ENCODE measurements at places on chromosomes 1 and 21. TPM values are rescaled to one million over a fixed set of nuclear protein-coding genes. Genes with fewer than 3 reads are reported as not detected.

PSRC1 gene
- total RNA-seq = 23.3 TPM

PDPN gene
- 28.7 TPM for total RNA-seq

ZNF683 gene
- total RNA-seq = not detected

SYT14 gene
- 3.9 TPM for total RNA-seq

LRRC71 gene
- total RNA-seq = not detected

ATP1B1 gene
- total RNA-seq = 37.1 TPM

TINAGL1 gene
- total RNA-seq = 60.5 TPM

KIRREL1 gene
- total RNA-seq = 120 TPM

CD160 gene
- under 0.01 TPM for total RNA-seq

FCRLB gene
- 2.9 TPM for total RNA-seq

FTCD gene
- total RNA-seq = 0.43 TPM

GUCA2A gene
- total RNA-seq = not detected

RUNX3 gene
- total RNA-seq = not detected

KMO gene
- not detected for total RNA-seq

NBPF4 gene
- under 0.01 TPM for total RNA-seq

GJC2 gene
- 3.9 TPM for total RNA-seq

DHRS3 gene
- total RNA-seq = 84.1 TPM

VHLL gene
- 0.32 TPM for total RNA-seq

DPH5 gene
- 32.0 TPM for total RNA-seq

FMO3 gene
- total RNA-seq = 0.64 TPM

BEND5 gene
- total RNA-seq = not detected

ESPN gene
- total RNA-seq = not detected

LAMTOR5 gene
- 64.3 TPM for total RNA-seq

SPATA45 gene
- total RNA-seq = 0.43 TPM

PLA2G2C gene
- total RNA-seq = not detected

FCER1G gene
- total RNA-seq = not detected

JMJD4 gene
- total RNA-seq = 32.5 TPM

CD5L gene
- total RNA-seq = not detected

BGLAP gene
- total RNA-seq = not detected

CELA3B gene
- not detected for total RNA-seq

CACNA1S gene
- total RNA-seq = not detected

SEC16B gene
- 1.6 TPM for total RNA-seq

FCAMR gene
- total RNA-seq = not detected

FCER1A gene
- total RNA-seq = not detected
